Pulmonary artery endothelial cell (primary cell): ENCODE measurements at places on chromosomes 13 and 19. TPM values are rescaled to one million over a fixed set of nuclear protein-coding genes. Genes with fewer than 3 reads are reported as not detected.
A peak's percentile ranks its signal among the peaks of the same experiment; 100 is the strongest.

GRCh38 chr13:78827471-78827870 is 168.5 kb upstream of the OBI1 start:
- DNase-seq, result no peak

GRCh38 chr19:892243-892893 is 619 bp downstream of the MED16 start:
- DNase-seq, result no peak

GRCh38 chr13:43127827-43128226 is 104.4 kb downstream of the DNAJC15 start:
- DNase-seq, result no peak

GRCh38 chr19:14505488-14506239 is 9.7 kb upstream of the GIPC1 start:
- no peak for DNase-seq

GRCh38 chr13:51342706-51343105 is 3.2 kb downstream of the SERPINE3 start:
- DNase-seq, result no peak

DNA sequence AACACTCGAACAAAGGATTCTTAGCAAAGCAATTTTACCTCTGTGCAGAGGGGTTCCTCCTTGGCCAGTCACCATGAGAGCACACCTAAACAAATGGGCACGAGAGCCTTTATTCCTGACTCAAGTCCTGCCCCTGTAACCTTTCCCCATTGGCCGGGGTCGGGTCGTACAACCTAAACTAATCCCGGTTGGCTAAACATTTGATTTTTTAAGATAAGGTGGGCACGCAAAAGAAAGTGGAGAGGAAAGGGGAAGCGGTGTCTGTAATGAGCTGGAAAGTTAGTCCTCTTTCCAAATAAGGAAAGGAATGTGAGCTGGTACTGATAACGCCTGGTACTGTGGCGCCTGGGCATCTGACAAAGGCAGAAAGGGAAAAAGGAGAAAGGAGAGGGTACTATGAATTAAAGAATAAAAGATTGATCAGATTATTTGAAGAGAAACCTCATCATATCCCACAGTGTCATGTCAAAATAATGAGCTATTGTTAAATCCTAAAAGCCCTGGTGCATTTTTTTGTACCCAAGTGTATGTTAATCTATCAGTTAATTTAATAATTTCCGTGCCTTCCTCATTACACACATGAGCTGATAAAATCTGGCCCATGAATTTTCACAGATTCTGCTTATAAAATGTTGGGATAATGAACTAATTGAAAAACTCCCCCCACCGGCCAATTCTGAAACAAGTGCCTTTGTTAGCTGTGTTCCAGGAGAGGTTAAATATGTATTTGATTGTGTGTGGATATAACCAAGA is 335.7 kb downstream of the RFC3 start:
- peak; percentile 22 for DNase-seq

GRCh38 chr13:102799426-102800144 is 666 bp downstream of the BIVM start:
- no peak for DNase-seq

DNA sequence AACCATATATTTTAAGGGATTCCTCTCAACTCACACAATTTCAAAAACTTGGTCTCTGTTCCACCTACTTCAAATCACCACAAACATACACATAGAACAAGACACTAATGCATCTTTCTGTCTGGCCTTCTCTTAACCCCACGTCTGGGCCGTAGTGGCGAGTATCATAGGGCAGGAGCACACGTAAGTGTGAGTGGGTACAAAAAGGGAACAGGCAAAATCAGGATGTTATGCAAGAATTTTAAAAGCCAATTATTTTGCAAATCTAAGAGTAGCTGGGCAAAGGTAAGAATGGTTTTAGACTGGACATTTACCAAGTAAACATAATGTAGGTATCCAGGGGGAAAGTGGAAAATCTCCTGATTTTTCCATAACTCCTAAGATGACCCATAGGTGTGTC is 35.1 kb downstream of the MTMR6 start:
- no peak for DNase-seq

DNA sequence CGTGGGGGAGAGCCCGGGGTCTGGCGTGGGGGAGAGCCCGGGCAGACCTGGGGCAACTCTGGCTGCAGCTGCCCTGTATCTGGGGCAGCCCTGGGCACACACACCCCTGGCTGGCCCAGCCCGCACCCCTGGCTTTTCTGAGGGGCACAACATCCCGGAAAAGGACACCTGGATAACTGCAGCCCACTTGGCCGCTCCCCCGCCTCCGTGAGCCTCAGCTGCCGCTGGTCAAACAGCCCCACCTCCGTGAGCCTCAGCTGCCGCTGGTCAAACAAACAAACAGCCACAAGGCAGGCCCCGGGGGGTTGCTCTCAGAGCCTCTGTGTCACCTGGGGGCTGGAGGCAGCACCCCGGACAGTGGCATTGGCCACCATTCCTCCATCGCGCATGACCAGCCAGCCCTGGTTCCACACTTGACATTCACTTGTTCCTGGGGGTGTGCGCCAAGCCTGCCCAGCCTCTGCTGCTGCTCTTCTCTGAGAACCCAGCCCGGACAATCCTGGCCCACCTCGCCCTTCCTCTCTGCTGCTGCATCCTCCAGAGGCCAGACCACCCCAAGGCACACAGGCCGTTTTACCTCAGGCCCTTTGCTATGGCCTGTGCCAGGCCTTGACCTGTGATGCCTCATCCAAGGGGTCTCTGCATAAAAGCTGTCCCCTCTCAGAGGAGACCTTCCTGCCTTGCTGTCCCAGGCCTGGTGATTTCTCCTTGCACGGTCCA is 19.9 kb downstream of the CEBPG start:
- no peak for DNase-seq

DNA sequence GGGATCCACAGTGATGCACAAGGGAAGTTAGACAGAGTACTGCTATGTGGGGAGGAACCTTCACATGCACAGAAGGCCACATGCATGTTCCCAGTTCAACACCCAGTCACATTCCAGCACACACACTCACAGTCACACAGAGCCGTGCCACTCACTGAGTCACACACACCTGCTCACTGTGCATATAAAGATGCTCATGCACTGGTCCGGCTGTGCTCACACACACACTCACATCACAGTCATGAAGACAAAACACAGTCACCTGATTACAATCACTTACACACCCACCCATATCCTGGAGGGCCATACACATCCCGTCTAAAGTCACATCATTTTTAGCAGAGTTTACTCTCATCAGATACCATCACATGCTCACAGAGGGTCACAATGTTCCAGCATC is 478 bp downstream of the CLC start:
- no peak for DNase-seq

DNA sequence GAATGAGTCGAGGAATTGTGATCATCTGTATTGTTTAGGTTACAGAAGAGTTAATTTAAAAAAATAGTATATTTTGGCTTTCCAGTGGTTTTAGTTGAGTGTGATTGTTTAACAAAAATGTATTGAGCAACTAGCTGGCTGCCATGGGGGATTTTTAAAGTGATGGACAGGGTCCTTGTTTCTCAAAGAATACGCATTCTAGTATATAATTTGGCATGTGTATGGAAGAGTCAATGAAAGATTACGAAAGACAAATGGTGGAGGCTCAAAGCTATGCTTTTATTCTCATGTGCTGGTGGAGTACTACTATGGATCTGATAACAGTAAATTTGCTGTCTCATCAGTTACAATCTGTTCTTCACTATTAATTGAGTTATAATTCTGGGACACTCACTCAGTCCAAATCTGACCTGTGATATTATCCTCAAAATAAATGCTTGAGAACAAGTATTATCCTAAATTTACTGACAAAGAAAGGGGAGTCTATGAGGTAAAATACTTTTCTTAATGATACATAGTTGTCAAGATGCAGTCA is 240.0 kb downstream of the GPC6 start:
- DNase-seq, result no peak

GRCh38 chr13:94993616-94994015 is 281.3 kb upstream of the SOX21 start:
- no peak for DNase-seq

DNA sequence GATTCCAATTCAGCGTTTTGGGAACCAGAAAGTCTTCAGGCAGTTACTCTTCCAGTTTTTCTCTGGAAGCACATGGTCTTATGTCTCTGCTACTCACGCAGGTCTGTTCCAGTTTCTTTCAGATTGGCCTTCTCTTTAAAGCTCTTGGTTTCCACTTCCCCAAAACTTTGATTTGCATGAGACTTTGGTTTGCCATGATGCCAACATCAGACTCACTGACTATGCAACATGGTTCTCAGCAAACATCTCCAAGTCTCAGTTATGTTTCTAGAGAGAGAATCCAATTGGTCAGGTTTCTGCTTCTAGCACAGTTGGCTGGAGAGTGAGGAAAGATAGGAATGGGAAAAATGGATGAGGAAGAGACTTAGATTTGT is 3.1 kb downstream of the AKAP11 start:
- no peak for DNase-seq

DNA sequence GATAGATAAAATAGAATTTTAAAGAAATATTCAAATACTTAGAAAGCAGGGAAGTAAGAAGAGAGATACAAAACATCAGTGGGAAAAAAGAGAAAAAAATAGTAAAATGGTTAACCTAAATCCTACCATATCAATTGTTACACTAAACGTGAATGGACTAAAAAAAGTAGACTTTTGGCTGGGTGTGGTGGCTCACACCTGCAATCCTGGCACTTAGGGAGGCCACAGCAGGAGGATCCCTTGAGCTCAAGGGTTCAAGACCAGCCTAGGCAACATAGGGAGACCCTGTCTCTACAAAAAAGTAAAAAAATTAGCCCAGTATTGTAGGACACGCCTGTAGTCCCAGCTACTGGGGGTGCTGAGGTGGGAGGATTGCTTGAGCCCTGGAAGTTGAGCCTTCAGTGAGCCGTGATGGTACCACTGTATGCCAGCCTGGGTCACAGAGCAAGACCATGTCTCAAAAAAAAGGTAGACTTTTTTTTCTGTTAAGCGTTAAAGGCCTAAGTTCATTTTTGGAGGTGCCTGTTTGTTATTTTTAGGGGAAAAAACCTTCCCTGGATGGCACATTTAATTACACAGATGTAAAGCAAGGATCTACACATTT is 29.6 kb downstream of the KLF5 start:
- DNase-seq, result no peak

GRCh38 chr19:13782537-13782936 is 8.3 kb downstream of the C19orf53 start:
- DNase-seq, result no peak

- no peak for DNase-seq
These were observed 379.2 kb upstream of the MIR17HG start for GRCh38 chr13:90968166-90968904.

Gene MUC16
- total RNA-seq, result under 0.01 TPM in 1 of 2 replicates, not detected in the other

Gene CAMSAP3
- 0.13 and 0.21 TPM in 2 replicates for total RNA-seq

Gene CLDN10
- total RNA-seq, result 0.28 and 0.40 TPM in 2 replicates

Gene BCAM
- total RNA-seq, result 8.0 and 22.4 TPM in 2 replicates
